ENCODE measurements at places on chromosomes 3 and 15.

DNA sequence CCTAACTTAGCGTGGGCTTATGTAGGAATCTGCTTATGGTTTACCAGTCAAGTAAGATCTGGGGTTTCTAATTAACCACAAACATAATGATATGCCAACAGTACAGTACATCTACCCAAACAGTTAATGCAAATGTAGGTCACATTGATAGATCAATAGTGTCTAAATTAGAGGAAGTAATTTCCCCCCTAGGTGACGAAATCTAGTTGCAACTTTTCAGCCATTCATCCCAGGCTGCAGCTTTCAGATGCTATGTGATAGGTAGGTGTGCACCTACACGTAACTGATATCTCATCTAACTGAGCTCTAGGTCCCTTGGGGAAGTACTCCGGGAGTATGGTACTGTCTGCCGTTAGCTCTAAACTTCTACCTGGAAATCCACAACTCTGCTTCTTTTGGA lies 57.2 kb downstream of the CRTC3 start:
- no peak for DNase-seq

DNA sequence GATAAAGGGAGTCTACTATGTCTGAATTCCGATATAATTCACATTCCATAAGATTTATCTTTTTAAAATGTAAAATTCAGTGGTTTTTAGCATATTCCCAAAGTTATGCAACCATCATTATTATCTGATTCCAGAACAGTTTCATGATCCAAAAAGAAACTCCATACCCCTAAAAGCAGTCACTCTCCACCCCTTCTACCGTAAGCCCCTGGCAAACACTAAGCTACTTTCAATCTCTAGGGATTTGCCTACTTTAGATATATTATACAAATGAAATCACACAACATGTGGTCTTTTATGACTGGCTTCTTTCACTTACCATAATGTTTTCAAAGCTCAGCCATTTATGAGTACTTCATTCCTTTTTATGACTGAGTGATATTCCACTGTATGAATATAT lies 65.6 kb downstream of the TMEM212 start:
- DNase-seq = no peak

GRCh38 chr3:14210843-14211594 lies 32.4 kb downstream of the LSM3 start:
- DNase-seq = no peak

GRCh38 chr3:4060064-4060463 lies 243.1 kb upstream of the SETMAR start:
- no peak for DNase-seq

GRCh38 chr3:184896336-184896735 lies 84.4 kb downstream of the VPS8 start:
- no peak for DNase-seq

All from stimulated activated CD8-positive, alpha-beta memory T cell treated with anti-CD3 and anti-CD28 coated beads, Interleukin-15, amount 100 ng/mL, for 48 hours (primary cell).